ENCODE measurements at places on chromosomes 12 and 14.

- no peak for DNase-seq
Observed at GRCh38 chr12:110860833-110861296, 14.1 kb downstream of the CCDC63 start.

- no peak for DNase-seq
Observed at GRCh38 chr12:132907216-132907615, 19.8 kb upstream of the CHFR start.

- no peak for DNase-seq
Observed at GRCh38 chr12:119836781-119837180, 40.3 kb downstream of the CIT start.

- DNase-seq = no peak
Observed at GRCh38 chr12:123998991-123999359, 26.0 kb downstream of the ZNF664 start.

DNA sequence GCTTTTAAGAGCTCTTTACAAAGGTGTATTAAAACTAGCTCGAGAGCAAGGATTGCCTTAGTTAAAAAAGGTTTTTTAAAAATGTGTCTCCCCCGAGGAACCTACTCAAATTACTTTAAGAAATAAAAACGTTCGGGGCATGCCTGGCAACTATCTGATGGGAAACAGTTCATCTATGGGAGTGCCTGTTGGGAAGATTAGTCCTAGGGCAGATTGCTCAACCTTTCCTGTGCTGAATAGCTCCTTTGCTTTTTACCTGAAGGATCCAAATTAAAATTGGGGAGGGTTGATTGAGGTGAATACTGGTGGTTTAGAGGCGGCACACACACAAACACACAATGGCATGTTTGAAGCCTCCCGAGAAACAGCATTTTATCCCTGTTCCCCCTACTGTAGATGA is 541.4 kb upstream of the ATP2B1 start:
- no peak for DNase-seq

GRCh38 chr12:50043308-50043707 is 14.1 kb upstream of the ASIC1 start:
- no peak for DNase-seq

DNA sequence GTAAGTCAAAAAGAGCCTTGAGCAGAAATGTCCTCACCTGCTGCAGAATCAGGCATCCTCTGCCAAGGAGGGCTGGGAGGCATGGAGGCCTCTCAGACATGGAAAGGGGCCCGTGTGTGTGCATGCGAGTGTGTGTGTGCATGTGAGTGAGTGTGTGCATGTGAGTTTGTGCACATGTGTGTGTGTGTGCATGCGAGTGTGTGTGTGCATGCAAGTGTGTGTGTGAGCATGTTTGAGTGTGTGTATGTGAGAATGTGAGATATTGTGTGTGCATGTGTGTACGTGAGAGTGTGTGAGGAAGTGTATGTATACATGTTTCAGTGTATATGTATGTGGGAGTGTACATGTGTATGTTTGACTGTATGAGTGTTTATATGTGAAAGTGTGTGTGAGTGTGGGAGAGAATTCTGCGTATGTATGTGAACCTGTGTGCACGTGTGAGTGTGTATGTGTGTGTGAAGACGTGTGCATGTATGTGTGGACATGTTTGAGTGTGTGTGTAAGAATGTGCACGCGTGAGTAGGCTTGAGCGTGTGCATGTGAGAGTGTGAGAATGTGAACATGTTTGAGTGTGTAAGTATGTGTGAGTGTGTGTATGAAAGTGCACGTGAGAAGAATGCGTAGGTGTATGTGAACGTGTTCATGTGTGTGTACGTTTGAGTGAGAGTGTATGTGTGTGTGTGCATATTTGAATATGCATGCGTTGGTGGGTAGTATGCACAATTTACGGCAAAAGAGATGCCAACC is 90.8 kb downstream of the TBX5 start:
- no peak for DNase-seq

DNA sequence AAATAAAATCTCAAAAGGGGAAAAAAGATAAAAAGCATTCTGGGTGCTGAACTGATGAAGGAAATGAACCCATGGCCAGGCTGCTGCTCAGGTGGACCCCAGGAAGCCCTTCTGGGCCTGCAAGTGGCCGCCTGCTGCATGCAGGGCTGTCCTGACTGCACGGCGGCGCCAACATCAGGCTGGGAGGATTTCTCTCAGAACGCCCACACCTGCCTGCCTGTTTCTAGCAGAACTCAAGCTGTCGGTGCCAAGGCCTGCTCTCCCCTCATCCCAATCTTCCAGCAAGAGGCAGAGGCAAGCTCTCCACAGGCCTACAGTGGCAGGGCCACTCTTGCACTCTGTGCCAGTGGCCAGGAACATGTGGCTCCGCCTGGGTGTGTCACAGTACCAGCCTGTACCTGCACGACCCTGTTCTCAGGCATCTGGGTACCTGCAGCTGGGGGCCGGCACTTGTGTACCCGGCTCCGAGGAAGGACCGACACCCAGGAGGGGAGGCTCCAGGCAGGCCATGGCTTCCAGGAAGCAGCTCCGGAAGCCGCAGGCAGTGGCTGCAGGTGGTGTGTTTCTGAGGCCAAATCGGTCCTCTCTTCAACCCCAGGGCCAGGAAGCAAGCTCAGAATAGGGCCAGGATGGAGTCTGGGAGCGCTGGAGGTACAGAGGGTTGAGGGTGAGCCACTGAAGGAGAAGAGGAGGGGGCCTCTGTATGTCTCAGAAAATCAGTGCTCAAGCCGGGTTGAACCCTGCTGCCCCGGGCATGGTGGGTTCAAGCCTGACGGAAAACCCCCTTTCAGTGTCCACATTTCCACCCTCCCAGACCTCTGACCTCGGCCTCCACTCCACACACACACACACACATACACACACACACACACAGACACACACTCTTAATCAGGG is 2.5 kb upstream of the INF2 start:
- no peak for DNase-seq

- no peak for DNase-seq
Observed at GRCh38 chr14:71363946-71364925, 457.0 kb downstream of the PCNX1 start.

- no peak for DNase-seq
Observed at GRCh38 chr14:55433880-55434804, 6.3 kb downstream of the TBPL2 start.

DNA sequence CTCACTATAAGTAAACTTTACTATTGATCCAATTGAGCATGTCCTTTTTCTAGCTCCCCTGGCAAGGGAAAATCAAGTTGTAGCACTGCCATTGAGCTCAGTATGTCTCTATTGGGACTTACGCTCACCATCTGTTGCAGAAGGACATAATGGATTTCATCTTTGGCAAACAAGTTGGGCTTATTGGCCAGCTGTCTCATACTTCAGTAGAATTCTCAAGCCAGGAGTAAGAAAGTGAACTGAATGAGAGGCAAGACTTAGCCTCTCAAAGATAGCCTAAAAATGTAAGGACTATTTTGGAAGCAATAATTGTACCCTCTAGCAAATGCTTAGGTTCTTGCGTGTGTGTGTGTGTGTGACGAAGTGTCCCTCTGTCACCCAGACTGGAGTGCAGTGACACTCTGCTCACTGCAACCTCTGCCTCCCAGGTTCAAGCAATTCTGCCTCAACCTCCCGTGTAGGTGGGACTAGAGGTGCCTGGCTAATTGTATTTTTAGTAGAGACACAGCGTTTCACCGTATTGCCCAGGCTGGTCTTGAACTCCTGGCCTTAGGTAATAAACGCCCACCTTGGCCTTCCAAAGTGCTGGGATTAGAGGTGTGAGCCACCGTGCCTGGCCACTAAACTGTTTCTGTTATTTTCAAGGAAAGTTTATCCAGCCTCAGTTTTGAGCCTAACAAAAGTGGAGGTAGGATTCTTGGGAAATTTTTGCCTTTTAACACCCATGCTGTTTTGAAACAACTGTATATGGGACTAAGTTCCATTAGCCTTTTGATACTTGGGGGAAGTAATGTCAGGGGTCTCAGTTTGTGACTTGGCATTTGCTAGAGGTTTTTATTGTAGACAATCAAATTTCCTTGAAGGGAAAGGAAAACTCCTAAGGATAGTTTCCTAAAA is 7.0 kb downstream of the HNRNPA1 start:
- no peak for DNase-seq

DNA sequence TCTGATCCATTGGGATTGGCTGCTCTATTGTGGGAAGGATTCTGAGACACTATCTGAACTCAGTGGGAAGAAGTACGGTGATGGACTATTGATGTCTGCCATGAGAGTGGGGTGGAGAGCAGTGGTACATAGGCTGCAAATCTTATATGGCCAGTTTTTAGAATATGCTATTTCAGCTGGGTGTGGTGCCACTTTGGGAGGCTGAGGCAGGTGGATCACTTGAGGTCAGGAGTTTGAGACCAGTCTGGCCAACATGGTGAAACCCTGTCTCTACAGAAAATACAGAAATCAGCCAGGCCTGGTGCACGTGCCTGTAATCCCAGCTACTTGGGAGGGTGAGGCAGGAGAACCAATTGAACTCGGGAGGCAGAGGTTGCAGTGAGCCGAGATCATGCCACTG is 505.9 kb downstream of the MED13L start:
- no peak for DNase-seq

DNA sequence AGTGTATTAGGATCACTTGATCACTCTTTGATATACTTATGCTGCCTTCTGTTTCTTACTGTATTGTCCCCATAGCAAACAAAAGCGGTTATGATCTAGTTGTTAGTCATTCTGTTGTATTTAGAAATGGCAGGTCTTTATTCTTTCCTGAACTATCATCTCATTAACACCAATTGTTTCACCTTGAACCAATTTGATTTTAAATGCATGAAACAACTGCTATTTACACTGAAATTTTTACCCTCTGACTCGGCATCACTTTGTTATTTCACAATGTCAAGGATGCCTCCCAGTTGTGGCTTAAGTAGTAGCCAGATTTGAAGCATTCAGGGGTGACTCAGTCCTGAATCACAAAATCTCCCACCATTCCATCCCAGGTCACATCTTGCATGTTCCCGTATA is 303.5 kb downstream of the EGLN3 start:
- no peak for DNase-seq

GRCh38 chr12:132003846-132004245 is 54.1 kb downstream of the EP400 start:
- no peak for DNase-seq

GRCh38 chr12:20549108-20549719 is 145.9 kb upstream of the SLCO1C1 start:
- no peak for DNase-seq

- DNase-seq = peak; percentile 34
Observed at GRCh38 chr12:105084251-105085250, at the start of gene ALDH1L2. Gene ALDH1L2 (minus strand): TSS chr12:105084458. CDS start chr12:105084436, 22 bp downstream.

GRCh38 chr12:62802984-62803383 is 132.0 kb downstream of the PPM1H start:
- DNase-seq = no peak

GRCh38 chr14:102667703-102668102 is 75.3 kb downstream of the RCOR1 start:
- DNase-seq = no peak

GRCh38 chr12:120571299-120571698 is 9.9 kb downstream of the POP5 start:
- no peak for DNase-seq

GRCh38 chr12:68981516-68981915 is 48.5 kb upstream of the CPM start:
- DNase-seq = no peak

DNA sequence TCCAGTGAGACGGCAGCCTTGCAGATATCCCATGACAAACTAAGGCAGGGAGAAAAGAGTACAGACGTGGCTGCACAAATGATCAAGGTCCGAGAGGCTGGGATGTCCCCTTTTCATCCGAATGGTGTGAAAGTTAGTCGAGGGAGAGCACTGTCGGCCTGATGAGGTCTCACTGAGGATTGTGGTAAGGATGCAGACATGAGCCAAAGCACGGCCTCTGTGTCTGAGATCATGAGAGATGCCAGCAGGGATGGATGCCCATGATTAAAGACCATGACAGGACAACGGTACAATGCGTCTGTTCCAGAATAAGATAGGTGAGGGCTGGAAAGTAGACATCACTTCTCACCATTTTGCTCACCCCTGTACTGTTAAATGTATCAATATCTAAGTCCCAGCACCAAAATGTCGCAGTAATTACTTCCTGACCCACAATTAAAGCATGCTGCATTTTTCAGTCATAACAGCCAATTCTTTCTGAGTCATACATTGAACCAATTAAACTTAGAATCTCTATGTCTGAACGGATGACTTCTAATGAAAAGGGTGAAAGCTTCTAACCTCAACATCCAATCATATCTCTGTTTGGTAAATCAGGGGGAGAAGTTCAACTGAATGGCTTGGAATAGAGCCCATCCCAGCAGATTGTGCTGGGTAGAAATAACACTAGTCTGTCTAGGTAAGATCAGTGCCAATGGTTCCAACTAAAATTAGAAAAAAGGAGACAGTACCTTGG is 249.6 kb upstream of the SOX5 start:
- no peak for DNase-seq
